Stimulated activated CD4-positive, alpha-beta T cell treated with anti-CD3 and anti-CD28 coated beads, TNF-alpha, amount 100 ng/mL, for 24 hours (primary cell): ENCODE measurements at places on chromosomes 2 and 18.

DNA sequence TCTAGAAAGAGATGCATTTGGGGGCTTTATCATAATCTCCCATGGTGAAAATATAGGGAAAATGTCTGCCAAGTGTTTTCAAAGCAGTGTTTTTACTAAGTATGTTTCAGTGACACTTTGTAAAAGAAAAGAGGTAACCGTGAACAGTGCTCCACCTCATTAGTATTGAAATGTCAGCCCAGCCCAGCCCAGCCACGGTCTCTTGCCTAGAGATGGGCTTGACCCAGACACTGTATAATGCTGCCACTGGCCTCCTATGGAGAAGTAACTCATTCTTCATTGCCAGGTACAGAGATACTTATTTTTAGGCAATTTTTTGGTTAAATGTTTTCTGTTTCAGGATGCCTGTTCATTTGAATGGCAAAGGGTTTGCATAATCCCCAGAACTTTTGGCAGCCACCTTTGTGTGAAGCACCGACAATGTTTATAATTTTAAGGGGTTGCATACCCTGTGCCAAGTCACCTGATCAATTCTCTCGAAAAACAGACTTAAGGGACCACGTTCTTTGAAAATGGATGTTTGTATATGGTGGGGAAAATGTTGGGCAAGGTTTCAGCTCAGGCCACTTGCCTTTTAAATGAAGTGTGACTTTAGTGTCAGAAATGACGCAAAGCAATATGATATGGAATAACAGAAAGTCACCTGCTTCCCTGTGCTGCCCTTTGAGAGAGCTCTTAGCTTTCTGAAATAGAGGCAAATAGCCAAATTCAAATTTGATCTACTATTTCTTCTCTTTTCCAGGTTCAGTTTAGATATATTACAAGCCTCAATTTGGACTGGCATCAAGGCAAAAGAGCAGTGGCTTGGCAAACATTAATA is 314.5 kb upstream of the RGPD4 start:
- no peak for DNase-seq

GRCh38 chr2:3742743-3743508 is 39.6 kb downstream of the DCDC2C start:
- no peak for DNase-seq

GRCh38 chr2:30230497-30231211 is 680 bp upstream of the LBH start:
- no peak for DNase-seq

GRCh38 chr18:5524660-5525059 is 19.1 kb downstream of the EPB41L3 start:
- no peak for DNase-seq

- DNase-seq, result no peak
Measured at GRCh38 chr2:55033076-55033742, 17.0 kb downstream of the RTN4 start.

- no peak for DNase-seq
Measured at GRCh38 chr2:46643951-46644350, 164.6 kb downstream of the TMEM247 start.

DNA sequence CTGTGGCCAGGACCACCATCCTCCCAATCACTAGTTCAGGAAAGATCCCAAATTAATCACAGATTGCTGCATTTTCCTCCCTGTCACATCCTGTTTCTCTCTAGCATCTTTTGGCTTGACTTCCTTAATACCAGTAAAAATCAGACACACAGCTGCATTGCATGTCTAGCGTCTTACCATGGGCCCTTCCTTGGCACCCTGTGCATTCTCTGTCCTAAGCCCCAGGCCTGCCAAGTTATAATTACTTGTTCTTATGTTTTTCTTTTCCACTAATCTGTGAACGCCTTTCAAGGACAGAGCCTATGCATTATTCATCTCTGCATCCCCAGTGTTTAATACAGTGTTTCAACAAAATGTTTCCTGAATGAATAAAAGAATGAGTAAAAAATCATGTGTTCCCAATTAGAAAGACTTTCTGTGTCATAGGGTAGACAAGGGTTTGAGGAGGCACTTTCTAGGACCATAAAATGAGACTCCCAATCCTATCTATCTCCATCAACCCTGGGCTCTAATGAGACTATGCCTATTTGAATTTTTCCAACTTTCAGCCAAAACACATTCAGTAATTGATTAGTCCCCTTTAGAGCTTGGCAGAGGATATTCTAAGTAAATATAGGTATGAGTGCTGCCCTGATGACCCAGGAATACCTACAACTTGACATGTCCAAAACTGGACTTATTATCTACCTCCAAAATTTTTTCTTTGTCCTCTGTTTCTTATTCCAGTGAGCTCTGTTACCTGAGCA is 10.3 kb upstream of the NT5C1B start:
- DNase-seq, result no peak

DNA sequence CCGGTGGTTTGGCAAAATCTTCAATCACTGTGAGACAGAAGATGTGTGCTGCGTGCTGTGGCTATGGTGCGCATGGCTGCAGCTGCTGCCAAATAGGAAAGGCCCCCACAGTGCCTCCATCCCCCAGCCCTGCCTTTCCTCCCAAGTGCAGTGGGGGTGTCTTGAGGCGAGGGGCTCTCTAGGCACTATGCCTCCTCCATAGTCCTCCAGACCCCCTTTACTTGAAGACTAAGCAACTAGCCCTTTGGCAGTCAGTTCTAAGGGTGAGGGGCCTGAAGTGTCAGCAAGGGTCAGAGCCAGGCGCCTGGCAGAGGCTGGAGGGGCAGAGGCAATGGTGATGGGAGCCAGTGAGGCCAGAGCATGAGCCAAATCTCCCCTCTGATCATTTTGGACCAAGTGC is 13.6 kb upstream of the TMEM185B start:
- DNase-seq, result no peak

DNA sequence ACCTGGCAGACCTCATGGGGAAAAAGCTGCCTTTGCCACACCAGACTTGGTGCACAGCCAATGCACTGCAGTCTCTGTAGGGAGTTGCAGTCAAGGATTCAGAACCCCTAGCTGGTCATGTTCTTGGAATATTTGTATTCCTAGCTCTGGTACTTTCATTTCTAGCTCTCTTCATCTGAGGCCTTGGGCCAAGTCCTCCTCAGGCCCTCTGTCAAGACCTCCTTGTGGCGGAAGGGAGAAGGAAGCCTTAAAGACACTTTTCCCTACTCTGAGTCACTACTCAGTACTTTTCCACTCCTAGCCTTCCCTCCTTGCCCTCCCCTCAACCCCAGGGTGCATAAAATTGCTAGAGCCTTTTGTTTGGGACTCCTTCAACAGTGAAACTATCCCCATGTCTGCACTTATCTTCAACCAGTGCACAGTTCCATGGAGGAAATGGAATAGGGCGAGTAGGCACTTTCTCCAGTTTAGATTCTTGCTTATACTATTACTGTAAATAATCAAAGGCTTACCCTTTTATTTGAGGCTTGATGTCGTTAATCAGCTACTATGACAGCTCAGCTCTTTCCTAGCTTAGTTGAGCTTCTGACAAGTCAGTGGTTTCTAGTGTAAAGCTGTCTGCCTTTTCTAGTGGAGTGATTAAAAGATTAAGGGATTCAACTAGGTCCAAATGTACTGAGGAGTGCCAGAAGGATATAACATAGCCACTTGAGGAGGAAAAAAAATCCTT is 15.8 kb downstream of the M1AP start:
- DNase-seq, result no peak

GRCh38 chr2:241228860-241229516 is 40.5 kb downstream of the ANO7 start:
- no peak for DNase-seq

DNA sequence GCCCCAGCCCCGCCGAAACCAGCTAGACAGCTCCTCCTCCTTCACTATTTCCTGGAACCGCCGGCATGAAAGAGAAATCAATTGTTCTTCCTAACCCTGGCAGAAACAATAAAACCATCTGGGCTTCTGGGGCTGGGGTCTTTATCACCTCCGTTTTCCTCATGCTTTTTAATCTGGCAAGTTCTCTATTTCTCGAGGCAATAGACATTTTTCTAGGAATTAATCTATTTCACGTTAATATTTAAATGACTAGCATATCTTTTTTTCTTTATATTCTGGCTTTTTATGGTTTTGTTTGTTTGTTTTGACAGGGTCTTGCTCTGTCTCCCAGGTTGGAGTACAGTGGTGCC is 1.4 kb upstream of the KIF1A start:
- no peak for DNase-seq

DNA sequence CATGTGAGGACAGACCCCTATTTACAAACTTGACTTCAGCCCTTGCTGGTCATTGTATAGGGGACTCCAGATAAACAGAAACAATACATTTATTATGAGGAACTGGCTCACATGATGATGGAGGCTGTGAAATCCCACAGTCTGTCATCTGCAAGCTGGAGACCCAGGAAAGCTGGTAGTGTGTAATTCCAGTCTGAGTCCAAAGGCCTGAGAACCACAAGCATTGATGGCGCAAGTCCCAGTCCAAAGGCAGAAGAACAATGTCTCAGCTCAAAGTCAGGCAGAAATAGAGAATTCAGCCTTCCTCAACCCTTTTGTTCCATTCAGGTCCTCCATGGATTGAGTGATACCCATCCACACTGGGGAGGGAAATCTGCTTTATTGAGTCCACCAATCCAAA is 28.1 kb upstream of the SPP2 start:
- DNase-seq, result no peak

- no peak for DNase-seq
Measured at GRCh38 chr2:68807821-68808266, 63.4 kb downstream of the BMP10 start.

DNA sequence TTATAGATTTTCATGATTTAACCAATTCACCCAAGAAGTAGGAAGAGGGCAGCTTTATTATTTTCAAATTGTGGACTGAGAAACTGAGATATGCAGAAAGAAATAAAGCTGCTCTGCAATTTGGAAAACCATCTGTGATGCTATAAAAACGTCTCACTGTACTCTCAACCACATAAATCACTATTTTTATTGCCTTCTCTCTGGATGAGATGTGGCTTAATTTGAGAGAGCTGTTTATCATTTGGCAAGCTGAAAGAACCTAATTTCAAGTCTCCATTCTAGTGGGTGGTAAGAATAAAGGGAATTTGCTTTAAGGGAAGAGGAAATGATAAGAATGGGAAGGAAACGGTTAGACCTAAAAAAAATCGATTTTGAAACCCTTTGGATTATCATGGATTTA is 49.9 kb upstream of the CYP1B1 start:
- no peak for DNase-seq

GRCh38 chr2:62998949-62999348 is 51.7 kb upstream of the OTX1 start:
- DNase-seq, result no peak

- no peak for DNase-seq
Measured at GRCh38 chr2:233264667-233265066, 13.2 kb downstream of the ATG16L1 start.

GRCh38 chr18:71020342-71021029 is 731.6 kb downstream of the SOCS6 start:
- no peak for DNase-seq

- no peak for DNase-seq
Measured at GRCh38 chr2:12694990-12695774, 21.6 kb upstream of the TRIB2 start.

GRCh38 chr18:8849696-8850095 is 144.3 kb downstream of the MTCL1 start:
- DNase-seq, result no peak

- DNase-seq, result no peak
Measured at GRCh38 chr2:134402410-134402809, 148.5 kb downstream of the MGAT5 start.

- no peak for DNase-seq
Measured at GRCh38 chr2:185738679-185739472, at the start of gene FSIP2. Gene FSIP2, plus strand, starts transcription at chr2:185738804. Its CDS starts 91 bp downstream, at chr2:185738895.

DNA sequence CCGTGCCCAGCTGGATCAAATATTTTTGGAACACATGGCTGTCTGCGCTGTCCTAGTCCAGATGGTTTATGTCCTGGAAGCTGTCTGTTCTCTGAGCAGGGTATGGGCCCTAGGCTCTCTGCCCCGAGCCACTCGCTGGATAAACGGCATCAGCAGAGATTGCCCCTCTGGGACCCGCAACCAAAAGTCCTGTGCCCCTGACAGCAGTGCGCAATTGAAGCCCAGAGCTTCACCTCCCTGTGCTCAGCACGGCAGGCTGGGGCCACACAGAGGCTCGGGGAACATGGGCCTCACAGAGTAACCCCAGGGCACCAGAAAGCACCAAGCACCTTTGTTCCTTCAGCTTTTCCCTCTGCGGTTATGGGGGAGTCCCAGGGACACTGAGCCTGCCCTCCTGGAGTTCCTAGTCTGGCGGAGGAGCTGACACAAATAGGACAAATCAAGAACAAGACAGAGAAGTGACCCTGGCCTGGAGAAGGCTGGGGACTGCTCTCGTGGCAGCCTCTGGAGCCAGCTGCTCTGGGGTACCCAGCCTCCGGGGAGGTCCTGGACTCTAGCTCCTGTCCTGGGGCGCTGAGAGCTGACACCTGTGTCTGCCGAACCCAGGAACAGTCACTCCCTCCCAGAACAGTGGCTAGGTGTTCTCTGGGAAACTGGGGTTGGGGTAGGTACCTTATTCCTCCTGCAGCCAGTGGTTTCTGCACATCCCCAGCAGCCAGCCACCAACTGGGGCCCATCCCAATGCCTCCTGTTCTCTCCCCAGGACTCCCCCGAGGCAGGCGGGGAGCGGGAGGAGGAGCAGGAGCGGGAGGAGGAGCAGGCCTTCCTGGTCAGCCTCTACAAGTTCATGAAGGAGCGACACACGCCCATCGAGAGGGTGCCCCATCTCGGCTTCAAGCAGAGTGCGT is 12.3 kb downstream of the ARID5A start:
- DNase-seq, result no peak

- no peak for DNase-seq
Measured at GRCh38 chr2:3116371-3116770, 261.2 kb downstream of the EIPR1 start.
